ENCODE measurements at places on chromosomes 11 and 22. TPM values are rescaled to one million over a fixed set of nuclear protein-coding genes. Genes with fewer than 3 reads are reported as not detected.

- no peak for DNase-seq
Measured at GRCh38 chr11:85276332-85276731, 350.8 kb downstream of the DLG2 start.

- DNase-seq = no peak
Measured at GRCh38 chr11:17153757-17154156, 54.0 kb downstream of the PIK3C2A start.

GRCh38 chr11:43962383-43963278 lies 20.2 kb downstream of the C11orf96 start:
- DNase-seq = no peak

GRCh38 chr22:27134315-27134701 lies 476.9 kb downstream of the MIAT start:
- no peak for DNase-seq

DNA sequence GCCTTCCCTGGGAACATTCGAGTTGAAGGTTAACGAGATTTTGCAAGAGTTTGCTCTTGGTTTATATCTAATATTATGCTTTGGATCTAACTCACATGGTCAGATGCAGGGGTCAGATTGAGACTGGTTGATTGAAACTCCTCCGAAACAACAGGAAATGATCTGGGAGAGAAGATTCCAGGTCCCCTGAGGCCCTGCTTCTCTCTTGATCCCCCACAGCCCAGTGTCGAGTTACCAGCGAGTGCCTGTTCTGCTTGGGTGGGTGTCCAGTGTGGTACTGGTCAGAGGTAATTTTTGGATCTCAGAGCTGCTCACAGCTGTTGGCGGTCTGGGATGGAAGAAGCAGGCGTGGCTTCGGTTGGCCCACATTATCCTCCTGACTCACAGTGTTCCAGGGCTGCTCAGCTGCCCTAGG lies 9.2 kb downstream of the FBLN1 start:
- no peak for DNase-seq

DNA sequence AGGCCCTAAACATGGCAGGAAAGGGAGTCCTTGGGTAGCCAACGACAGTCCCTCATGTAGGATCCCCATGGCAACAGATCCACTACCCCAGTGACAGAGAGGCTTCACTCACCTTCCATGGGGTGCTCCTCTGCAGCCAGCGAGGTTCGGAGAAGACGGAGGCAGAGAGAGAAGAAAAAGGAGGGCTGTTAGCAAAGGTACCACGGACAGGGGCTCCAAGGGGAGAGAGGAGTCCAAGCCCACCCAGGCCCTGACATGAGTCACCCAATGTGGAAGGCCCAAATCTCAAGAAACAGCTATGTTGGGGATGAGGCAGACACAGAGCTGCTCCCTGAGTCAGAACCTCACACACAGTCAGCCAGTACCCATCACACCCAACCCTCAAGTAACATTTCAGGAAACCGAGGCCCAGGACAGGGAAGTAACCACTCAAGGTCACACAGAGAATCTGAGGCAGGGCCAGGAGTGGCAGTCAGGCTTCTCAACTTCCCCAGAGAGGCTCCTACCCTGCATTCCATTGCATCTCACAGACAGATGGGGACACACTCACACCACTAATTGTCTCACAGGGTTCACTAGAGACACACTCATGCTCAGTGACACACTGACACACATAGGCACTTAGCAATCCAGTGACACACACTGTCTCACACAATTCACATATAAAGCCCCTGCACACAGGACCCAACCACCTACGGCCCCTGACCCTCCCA lies 25.2 kb downstream of the NRXN2 start:
- no peak for DNase-seq

GRCh38 chr11:120057595-120058581 lies 80.0 kb downstream of the TRIM29 start:
- DNase-seq = no peak

DNA sequence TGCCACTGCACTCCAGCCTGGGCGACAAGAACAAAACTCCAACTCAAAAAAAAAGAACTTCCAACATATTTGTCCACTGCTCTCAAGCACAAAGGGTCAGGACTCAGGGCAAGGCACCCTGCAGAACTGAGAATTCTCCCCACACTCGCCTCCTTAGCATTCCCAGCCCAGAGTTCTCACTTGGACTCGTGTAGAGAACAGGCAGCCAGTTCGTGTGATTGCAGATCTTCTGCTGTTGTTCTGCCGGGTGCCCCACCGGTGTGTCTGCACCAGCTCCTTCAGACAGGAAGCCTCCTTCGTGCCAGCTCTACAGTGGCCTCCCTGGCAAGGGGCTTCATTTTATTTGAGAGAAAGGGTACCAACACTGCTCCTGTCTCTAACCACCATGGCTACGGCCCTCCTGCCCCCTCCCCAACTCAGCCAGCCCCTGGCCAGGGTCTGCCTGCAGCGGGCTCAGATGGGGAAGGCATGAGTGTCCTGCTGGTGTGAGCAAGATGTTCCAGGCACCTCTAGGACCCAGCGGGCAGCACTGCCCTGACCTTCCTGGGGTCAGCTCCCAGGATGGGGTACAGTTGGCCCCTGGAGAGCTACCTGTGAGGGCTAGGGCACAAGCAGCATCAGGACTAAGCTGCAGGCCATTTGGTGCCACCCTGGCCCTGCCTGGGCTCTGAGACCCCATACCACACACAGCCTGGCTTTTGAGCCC lies 19.5 kb upstream of the SCGB1A1 start:
- DNase-seq = no peak

DNA sequence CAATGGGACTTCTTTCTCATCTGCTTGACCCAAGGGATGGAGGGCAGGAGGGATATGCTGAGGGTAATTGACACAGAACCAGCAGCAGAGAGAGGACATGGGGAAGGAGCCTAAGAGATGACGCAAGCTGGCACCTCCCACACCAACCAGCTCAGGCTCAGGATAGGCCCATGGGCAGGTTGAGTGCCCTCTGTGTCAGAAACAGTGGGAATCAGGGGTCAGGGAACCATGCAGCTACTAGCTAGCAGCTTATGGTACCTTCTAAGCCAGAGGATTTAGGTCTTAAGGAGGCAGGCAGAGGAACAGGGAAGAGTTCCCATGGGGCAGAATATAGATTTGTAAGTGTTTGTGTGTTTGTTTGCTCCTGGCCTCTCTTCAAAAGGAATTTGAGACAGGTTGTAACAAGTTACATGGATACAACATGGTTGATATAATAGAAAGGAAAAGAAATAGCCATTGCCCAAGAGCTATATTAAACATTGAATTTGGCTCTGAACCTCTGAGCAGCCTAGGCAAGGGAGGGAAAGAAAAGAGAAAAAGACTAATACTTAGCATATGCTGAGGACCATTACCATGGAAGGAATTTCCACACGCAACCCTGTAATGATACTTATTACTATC lies 39.9 kb upstream of the NAV2 start:
- no peak for DNase-seq

- DNase-seq = no peak
Measured at GRCh38 chr22:27150544-27150941, 493.2 kb downstream of the MIAT start.

GRCh38 chr22:27987557-27987956 lies 68.5 kb upstream of the PITPNB start:
- DNase-seq = no peak

The APOA4 gene
- not detected for polyA plus RNA-seq

The FSHB gene
- polyA plus RNA-seq = not detected

The APIP gene
- 42.9 TPM for polyA plus RNA-seq

The CLCF1 gene
- polyA plus RNA-seq = 5.6 TPM

The DSCAML1 gene
- 0.25 TPM for polyA plus RNA-seq

The MPPED2 gene
- 58.4 TPM for polyA plus RNA-seq

The OR5M10 gene
- polyA plus RNA-seq = not detected

The RFPL2 gene
- 0.67 TPM for polyA plus RNA-seq

Measured in left renal pelvis (tissue), 4 donors.